Eye (tissue), 1 donor: ENCODE measurements at places on chromosomes 13 and 19.
A peak's percentile ranks its signal among the peaks of the same experiment; 100 is the strongest.

DNA sequence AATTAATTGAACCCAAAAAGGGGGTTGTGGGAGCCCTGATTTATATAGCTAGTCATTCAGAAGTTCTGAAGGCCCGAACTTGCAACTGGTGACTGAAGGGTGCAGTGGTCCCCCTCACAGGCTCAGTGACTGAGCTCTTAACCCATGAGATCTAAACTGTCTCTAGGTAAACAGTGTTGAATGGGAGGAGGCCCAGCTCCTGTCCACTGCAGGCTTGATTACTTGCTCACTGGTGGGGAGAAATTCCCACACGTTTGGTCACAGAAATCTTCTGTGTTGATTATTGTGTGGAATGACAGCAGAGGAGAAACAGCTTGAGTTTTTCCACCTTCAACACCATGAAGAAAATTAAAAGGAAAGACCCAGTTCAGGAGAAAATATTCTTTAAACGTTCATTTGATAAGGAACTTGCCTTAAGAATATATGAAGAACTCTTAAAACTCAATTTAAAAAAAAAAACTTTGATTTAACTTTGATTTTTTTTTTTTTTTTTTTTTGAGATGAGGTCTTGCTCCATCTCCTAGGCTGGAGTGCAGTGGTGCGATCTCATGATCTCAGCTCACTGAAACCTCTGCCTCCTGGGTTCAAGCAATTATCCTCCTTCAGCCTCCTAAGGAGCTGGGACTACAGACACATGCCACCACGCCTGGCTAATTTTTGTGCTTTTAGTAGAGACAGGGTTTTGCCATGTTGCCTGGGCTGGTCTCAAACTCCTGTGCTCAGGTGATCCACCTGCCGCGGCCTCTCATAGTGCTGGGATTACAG lies 249.3 kb downstream of the UQCRFS1 start:
- DNase-seq, result no peak

GRCh38 chr19:33902395-33902794 lies 105.7 kb downstream of the KCTD15 start:
- DNase-seq, result no peak

GRCh38 chr13:72025836-72026235 lies 158.8 kb upstream of the DACH1 start:
- no peak for DNase-seq

GRCh38 chr13:52160053-52160452 lies 656 bp upstream of the NEK3 start:
- DNase-seq, result no peak

- no peak for DNase-seq
These were observed 106.6 kb downstream of the RGCC start for GRCh38 chr13:41563984-41564365.

DNA sequence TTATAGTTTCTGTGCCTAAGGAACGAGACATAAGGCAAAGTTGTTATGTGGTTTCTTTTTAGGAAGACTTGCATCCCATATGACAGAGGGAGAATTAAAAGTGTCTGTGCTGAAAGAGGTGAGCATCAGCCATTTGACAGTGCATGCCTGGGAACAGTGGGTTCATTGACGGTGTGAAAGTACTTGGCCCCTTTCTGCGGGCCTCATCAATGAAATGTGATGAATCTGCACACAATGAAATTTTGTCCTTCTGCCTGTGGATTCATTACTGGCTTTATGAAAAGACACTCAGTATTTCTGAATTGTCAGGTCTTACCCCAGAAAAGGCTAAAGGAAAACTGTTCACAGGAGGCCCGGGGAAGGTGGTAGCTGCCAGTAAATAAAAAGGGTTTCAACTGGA lies 295.8 kb downstream of the FOXO1 start:
- peak; percentile 52 for DNase-seq

GRCh38 chr19:16820056-16820455 lies 9.1 kb upstream of the SIN3B start:
- no peak for DNase-seq

DNA sequence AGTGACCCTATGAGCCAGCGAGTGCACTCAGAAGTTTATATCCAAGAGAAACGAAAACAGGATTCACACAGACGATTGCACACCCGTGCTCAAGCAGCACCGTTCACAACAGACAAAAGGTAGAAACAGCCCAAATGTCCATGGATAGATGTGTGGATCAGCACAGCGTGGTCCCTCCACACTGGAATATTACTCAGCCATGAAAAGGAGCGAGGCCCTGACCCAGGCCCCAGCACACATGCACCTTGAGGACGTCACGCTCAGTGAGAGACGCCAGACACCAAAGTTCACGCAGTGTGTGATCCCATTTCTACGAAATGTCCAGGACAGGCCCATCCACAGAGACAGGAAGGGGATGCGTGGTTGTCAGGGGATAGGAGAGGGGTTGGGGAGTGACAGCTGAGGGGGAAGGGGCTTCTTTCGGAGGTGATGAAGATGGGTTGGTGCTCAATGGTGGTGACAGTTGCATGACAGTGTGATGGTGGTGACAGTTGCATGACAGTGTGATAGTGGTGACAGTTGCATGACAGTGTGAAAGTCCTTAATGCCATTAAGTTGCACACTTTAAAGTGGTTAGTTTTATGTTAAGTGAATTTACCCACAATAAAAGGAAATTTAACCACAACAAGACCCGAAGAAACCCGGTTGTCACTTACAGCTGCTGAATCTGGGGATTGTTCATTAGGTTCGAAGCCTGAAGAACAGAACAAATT lies 18.9 kb upstream of the SLC39A3 start:
- DNase-seq, result no peak

DNA sequence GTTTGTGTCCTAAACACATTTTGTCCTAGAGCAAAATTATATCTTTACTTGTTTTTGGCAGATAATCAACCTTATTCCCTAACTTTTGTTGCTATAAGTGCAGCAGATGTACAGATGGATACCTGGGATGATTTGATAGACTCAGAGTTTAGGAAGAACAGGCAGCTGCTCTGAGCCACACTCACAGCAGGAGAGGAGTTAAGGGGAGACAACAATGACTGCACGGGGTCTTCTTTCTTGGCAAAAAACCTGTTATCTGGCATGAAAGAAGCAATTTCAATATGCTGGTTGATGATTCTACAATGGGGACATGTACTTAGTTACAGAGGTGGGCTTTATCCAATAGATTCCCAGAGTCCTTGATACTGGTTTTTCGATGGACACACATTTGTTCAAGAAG lies 258.9 kb upstream of the PCDH9 start:
- no peak for DNase-seq

GRCh38 chr19:7535998-7536695 lies 630 bp downstream of the PNPLA6 start:
- DNase-seq, result no peak

DNA sequence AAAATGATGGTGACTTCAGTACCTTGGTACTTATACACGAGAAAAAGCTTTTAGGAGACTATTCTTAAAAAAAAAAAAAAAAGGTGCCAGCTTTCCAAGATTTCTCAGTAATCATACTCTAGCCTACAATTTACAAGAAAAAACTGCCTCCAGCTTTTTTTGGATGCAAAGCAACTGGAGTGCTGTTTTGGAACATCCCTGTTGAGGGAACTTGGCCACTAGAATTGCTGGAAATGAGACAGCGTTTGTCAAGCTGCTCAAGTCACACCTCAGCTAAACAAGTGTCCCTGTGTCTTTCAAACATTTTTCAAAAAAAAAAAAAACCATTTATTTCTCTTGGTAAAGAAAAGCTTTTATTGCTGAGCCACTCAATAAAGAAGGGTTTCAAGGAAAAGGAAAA lies 413.1 kb upstream of the ARGLU1 start:
- DNase-seq, result no peak

DNA sequence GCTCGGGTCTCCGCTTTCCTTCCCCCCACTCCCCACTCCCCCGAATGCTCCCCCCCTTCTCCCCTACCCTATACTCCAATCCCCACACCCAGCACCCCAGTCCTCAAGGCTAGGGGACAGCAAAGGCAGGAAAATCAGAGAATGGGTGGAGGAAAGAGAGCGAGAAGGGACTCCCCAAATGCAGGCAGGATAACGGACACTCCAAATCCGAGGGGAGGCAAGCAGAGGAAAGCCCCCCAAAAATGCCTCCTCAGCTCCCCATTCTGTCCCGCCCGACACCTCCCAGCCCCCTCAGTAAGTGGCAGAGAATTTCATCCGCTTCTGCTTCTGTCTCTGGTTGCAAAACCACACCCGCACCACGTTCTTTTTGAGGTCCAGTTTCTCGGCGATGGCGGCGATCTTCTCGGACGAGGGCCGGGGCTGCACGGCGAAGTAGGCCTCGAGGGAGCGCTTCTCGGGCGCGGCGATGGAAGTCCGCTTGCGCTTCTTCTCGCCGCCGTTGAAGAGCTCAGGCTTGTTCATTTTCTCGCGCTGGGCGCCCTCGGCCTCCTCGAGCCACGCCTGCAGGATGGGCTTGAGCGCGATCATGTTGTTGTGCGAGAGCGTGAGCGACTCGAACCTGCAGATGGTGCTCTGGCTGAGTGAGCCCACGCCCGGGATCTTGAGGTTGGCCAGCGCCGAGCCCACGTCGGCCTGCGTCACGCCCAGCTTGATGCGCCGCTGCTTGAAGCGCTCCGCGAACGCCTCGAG lies 2.1 kb downstream of the POU4F1 start:
- DNase-seq, result peak; percentile 83
